HL-60 (cell line): ENCODE measurements at places on chromosomes 3 and 15.

DNA sequence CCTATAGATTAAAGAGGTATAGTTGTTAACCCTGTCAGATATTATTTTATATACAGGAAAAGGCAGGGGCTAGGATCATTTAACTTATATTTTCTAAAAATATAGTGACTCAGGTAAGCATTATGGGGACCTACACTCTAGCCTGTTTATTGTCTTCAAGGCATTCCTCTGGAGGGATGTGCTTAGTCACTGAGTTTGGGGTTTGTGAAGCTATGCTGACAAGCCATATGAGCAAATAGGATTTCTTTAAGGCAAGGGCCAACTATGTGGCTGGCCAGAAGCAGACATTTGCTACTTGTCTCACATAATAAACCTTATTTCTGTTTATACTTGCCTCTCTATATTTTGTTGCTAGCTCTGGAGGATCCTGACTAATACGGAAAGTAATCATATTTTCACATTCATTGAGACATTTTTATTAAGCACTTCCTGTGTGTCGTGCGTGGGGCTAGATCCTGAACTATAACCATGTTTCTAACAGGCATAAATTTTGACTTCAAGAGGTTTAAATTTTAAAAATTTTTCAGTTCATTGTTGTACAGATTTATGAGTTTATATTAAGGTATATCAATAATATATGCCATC is 153.4 kb downstream of the OTOL1 start:
- no peak for DNase-seq

GRCh38 chr3:155560135-155560534 is 184.7 kb downstream of the PLCH1 start:
- DNase-seq, result no peak

DNA sequence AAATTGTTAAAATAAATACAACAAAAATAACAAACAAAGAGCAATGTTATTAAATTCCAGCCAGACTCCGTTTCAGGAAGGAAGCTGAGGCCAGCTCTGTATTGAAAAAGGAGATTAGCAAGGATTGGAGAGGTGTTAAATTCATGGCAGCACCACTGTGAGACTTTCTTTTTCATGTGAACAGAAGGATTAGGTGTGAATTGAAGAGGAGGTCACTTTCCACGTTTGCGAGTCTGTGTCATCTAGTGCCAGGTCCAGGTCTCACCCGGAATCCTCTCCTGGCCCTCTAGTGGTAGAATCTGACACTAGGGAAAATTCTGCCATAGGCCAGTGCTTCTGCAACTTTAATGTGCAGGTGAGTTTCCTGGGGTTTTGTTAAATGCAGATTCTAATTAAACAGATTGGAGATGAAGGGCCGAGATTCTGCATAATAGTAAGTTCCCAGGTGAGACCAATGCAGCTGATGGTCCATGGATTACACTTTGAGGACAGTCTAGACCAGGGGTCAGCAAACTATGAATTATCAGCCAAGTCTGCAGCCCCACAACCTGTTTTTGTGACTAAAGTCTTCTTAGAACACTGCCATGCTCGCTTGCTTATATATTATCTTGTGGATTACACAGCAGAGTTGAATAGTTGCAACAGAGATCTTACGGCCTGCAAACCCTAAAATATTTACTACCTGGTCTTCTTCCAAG is 9.2 kb upstream of the SLC6A1 start:
- no peak for DNase-seq

DNA sequence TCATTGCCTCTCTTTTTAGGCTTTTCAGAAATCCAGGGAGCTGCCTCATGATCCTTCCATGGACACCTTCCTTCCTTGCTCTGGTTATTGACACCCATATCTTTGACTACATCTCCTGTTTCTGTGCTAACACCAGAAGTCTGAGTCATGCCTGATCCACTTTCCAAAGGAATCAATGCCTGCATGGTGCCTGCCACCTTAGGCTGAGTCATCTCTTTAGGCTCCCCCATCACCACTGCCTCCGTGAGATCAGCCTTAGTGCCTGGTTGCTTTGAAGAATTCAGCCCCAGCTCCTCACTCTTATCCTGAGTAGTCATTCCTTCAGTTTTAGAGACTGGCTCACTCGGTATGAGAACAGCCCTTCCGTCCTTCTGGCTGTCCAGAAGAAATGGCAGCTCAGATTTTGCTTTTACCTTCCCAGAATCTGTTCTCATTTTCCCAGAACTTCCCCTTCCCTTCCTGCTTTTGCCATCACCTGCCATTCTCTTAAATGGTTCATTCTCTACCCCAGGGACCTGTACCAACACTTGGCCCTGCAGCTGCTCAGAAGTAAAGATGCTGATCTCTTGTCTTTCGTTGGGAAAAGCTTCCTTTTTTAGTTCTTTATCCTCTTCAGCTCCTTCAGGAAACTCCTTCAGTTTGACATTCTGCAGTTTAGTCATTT is 105.3 kb downstream of the MAP4 start:
- DNase-seq, result no peak
